ENCODE measurements at places on chromosomes 5 and 9. TPM values are rescaled to one million over a fixed set of nuclear protein-coding genes. Genes with fewer than 3 reads are reported as not detected.

DNA sequence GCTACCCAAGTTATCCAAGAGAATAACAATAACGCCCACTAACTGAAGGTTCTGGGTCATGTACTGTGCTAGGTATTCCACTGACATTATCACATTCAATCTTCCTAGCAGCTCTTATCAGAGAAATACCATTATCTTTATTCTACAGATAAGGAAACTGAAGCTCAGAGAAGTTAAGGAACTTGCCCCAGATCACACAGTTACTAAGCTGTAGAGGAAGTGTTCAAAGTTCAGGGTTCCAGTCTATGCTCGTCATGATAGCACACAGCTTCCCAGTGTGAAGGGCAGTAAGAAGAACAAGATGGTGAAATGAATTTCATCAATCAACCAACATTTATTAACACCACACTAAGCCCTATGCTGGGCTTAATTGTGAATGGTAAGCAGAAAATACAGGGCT is 29.6 kb downstream of the ELOVL7 start:
- no peak for DNase-seq

- DNase-seq, result peak; percentile 69
Measured at GRCh38 chr9:78035383-78035993, 3.9 kb upstream of the GNAQ start.

Gene CDH9
- not detected for total RNA-seq

Gene CCL28
- 18.0 TPM for total RNA-seq

Gene GARIN3
- total RNA-seq, result 0.79 TPM

DNA sequence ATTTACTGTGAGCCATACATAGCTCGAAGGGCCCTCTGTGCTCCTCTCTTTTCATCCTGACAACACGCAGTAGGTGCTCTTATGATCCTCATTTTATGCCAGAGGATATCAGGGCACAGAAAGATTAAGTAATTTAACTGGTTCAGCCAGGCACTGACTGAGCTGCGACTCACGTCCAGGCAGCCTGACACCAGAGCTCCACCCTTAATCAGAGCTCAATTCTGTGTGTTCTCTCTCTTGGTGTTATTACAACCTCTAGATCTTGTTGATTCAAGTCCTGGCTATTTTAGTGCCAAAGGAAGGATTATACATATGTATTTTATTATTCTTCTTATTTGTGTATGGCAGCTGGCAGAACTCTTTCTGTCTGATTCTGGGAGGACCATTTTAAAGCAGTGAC is 59.7 kb downstream of the OSMR start:
- no peak for DNase-seq

DNA sequence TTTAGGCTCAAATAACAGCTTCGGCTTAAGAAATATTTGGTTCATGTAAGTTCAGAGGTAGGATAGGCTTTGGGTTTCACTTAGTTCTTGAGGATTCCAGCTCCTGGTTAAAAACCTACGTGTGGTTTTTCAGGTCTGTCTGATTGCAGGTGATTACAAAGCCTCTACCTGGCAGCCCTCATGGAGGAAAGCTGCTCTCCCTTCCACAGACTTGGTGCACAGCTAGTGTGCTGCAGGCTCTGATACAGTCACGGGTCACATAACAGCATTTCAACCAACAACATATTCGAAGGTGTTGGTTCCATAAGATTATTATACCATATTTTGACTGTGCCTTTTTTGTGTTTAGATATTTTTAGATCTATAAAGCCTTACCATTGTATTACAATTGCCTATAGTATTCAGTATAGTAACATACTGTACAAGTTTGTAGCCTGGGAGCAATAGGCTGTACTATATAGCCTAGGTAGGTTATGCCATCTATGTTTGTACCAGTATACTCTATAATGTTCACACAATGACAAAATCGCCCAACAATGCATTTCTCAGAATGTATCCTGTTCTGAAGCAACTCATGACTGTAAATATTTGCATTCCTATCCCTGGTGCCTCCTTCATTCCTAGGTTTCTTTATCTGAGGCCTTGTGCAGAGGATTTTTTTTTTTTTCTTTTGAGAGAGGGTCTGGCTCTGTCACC is 8.0 kb upstream of the DCP2 start:
- DNase-seq, result no peak

Gene OR1Q1
- total RNA-seq, result not detected

- DNase-seq, result peak; percentile 23
Measured at GRCh38 chr5:82808960-82809359, 268.2 kb downstream of the TMEM167A start.

DNA sequence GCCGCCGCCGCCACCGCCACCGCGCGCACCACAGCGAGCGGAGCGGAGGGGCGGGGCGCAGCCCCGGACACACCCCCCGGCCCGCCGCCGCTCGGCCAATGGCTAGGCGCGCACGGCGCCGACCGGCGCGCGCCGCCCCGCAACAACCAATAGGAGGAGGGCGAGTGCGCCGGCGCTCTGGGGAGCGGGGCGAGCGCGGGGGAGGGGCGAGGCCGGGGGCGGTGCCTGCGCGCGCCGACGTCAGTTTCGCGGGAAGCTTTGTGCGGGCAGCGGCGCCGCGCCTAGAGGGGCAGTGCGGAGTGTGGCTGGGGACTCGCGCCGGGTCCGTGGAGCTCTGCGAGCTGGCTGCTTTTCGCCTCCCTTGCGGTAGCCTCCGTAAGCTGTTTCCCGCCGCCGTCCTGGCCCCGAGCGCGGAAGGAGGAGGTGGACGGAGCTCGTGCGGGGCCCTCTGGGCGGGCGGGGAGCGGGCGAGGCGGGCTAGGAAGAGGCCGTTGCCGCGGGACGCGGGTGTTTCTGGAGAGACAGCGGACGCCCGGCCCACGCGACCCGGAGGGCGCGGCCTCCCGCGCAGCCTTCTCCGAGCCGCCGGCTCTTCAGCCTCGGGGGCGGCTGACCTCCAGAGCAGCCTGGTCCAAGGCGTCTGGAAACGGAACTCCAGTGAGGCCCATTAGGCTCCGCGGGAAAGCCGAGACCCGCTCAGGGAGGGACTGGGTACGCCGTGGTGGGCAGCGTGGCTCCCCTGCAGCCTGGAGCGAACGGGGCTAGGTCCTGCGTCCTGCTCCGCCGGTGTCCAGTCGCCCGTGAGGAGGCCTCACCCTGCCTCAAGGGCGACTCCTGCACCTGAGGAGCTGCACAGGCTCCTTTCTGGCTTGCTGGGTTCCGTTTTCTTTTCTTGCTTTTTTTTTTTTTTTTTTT is at the start of gene ZMYND19:
TSS of gene ZMYND19 (minus strand) at position 44 of the 915 bp plus-strand sequence. CDS start 249 bp downstream, outside the sequence.
- peak; percentile 94 for DNase-seq

Gene PCDHA3
- not detected for total RNA-seq

All from activated CD4-positive, alpha-beta T cell treated with anti-CD3 and anti-CD28 coated beads for 36 hours (primary cell).